CD4-positive, alpha-beta T cell treated with Interleukin-17A for 4 hours (primary cell): ENCODE measurements at places on chromosomes 7 and 10.

GRCh38 chr10:107163076-107163855 lies 1.2 kb downstream of the SORCS1 start:
- no peak for DNase-seq

DNA sequence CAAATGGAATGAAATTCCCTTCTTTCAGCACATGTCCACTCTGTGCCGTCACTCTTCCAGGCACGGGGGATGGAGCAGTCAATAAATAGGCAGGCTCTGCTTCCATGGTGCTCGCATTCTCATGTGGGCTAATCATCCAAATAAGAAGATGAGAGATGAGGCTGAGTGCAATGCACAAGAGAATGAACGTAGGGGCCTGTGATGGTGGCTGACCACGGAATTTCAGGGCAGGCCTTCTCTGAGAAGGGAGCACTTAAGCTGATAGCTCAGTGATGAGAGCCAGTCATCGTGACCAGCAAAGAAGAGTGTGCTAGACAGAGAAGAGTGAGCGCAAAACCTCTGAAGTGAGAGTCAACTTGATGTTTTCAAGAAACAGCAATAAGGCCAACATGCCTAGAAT lies 47.9 kb downstream of the TAF3 start:
- DNase-seq = no peak

DNA sequence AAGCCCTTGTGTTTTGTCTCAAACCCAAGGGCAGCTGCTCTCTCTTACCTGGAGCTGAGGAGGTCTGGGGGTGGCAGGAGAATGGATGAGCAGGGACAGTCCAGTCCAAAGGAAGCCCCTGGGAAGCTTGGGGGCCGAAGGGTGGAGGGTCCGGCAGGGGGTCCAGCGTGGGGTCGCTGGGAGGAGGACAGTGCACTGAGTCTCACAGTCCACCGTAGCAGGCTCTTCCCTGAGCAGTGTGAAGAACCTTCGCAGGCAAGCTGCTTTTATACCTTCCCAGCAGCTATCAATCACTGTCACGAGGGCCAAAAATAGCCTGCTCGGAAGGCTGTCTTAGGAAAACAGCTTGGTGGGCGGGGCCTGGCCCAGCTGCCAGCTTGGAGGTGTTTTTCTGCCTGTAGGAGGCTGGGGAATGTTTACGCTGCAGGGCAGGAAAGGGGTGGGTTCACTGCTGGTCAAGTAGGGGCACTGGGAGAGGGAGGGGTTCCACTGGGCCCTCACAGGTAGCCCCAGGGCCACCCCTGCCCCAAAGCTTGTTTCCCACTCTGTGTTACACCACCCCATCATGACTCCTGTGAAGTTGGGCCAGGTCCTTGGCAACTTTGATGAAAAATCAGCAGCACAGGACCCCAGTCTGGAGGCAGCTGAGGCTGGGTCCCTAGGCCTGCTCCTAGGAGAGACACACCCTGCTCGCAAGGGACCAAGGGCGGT lies at the start of gene DEPP1:
Gene DEPP1 (minus strand): TSS at position 240 of the 711 bp plus-strand sequence. CDS start 779 bp downstream, outside the sequence.
- DNase-seq = peak; percentile 30

DNA sequence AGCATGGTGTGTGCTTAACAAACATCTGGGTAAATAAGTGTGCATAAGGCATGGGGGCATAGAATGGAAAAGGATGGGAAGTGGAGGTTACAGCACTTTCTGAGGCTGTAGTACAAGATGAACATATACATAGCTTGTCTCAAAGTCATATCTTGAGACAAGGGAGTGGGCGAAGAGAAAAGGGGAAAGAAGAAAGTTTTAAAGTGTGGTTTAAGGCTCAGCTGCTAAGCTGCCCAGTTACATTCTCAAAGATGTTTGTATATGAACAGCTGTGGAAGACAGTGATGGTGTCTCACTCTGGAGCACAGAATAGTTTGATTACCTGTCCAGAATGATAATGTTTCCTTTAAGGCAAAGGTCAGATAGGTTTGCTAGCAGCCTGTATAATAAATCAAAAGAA lies 61.9 kb upstream of the LANCL2 start:
- DNase-seq = no peak

- no peak for DNase-seq
Measured at GRCh38 chr7:116583653-116584052, 58.8 kb downstream of the CAV1 start.

DNA sequence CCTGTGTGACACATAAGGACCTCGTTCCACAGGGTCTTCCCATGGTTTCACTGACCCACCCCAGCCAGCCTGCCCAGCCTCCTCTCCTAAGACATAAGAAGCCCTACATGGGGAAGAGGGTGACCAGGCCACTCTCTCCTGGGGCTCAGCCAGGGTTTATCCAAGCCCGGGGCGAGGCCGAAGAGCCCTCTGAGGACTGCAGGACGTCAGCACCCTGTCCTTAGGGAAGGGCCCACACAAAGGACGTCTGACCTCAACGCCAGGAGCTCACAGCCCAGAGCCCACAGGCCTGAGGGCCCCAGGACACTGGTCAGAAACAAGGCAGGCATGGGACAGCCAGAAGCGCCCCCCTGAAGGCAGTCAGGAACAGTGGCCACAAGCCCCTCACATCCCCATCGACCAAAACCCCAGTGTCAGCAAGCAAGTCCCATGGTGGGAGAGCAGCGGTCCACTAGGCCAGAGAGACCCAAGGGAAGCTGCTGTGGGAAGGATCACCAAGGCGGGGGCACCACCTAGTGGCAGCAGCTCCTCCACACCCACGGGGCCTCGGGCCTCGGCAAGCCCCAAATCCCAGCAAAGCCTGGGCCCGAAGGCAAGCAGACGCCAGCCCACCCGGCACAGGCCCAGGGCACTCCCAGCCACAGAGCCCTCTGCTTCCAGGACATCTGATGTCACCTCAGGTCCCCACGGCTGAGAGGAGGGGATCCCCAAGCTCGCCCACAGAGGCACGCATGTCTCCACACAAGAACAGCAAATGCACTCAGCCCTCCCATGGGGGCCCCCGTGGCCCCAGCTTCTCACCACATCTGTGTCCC lies 23.4 kb downstream of the MAD1L1 start:
- peak; percentile 58 for DNase-seq

- no peak for DNase-seq
Measured at GRCh38 chr10:117327262-117327661, 48.0 kb downstream of the PDZD8 start.

DNA sequence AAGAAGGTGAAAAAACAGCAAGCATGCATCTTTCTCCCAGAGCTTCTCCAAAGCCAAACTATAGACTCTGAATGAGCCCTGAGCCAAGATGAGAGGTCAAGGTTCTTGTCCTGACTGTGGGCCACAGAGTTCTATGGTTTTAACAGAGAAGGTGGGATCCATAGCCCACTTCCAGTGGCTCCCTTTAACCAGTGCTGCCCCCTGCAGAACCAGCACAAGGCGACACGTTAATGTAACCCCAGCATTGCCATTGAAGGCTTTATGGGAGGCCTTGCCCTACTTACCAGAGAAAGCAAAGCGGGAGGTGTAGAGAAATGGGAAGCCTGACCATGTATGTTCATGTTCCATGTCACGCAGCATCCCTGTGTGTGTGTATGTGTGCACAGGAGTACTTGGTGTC lies 243.6 kb downstream of the PRPF18 start:
- DNase-seq = no peak

- DNase-seq = peak; percentile 47
Measured at GRCh38 chr10:84194424-84195043, at the start of gene CDHR1. CDHR1 (plus strand) TSS chr10:84194537; CDS start chr10:84194761, 224 bp downstream.

GRCh38 chr10:133268532-133268931 lies 8.1 kb downstream of the ADAM8 start:
- DNase-seq = no peak

DNA sequence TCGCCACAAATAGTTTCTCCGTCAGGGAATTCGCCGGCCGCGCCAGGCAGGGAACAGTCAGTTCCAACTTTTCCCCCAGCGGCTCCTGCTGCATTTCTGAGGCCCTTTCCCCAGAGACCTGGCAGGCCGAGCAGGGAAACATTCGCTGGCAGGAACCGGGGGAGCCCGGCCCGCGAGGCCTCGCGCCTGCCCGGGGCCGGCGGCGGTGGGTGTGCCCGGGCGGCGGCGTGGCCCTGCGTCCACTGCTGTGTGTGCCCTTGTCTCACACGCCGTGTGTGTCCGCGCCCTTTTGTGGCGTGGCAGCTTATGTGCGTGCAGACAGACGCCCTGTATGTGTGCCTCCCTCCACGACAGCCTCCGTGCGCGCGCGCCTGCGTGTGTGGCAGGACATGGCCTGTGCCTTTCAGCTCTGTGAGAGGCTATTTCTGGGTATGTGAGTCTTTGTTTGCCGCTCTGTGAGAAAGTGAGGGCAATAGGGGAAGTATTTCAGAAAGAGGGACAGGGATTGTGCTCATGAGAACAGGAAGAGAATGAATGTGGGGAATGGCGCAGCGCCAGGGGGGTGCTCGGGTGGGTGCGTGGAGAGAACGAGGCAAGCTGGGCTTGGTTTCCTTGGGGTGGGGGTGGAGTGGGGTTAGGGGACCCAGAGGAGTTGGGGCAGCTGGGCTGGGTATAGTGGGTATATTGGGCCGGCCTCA lies 689 bp upstream of the SMARCD3 start:
- DNase-seq = peak; percentile 46

DNA sequence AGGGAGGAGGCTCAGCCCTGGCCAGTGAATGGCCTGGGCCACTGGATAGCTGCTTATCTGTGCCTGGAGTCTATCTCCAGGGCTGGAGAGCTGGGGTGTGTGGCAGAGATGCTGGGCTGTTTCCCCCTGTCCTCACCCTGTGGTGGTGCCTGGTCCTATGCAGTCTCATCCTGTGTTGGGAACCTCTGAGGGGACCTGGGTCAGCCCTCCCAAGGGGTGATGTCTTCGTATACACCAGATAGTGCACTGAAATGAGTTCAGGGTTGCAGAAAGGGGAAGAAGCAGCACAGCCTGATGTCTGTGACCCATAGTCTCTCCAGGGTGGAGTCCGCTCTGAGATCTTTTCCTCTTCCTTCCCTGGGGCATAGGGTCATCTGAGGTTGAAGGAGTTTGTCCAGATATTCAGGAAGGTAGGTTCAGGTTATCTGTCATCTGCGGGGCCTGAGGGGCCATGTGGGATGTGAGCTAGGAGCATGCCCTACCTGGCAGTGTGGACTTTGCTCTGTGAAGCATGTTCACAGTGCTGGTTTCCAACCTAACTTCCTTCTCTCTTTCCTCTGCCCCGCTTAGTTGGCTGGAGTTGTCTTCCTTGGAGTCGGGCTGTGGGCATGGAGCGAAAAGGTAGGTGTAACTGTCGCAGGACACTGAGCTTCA lies 33.4 kb upstream of the SH2D4B start:
- DNase-seq = no peak

DNA sequence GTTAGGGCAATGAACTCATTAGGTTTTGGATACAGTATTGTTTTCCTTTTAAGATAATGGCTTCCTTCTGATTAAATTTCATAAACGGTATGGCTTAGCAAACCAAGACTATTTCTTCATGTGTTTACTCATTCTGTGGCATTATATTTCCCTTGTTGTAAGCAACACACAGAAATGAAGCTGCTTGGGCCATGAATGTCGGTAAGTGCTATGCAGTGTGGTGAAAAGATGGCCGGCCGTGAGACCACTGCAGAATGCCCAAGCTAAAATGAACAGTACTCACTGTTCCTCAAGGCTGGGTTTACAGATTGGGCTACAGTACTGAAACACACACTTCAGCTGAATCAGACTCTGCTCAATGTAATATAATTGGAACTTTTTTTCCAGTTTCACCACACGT lies 8.1 kb downstream of the APBB1IP start:
- no peak for DNase-seq

- DNase-seq = no peak
Measured at GRCh38 chr7:134813663-134814396, 34.4 kb downstream of the CALD1 start.

- DNase-seq = no peak
Measured at GRCh38 chr10:49112098-49112497, 3.2 kb downstream of the VSTM4 start.

DNA sequence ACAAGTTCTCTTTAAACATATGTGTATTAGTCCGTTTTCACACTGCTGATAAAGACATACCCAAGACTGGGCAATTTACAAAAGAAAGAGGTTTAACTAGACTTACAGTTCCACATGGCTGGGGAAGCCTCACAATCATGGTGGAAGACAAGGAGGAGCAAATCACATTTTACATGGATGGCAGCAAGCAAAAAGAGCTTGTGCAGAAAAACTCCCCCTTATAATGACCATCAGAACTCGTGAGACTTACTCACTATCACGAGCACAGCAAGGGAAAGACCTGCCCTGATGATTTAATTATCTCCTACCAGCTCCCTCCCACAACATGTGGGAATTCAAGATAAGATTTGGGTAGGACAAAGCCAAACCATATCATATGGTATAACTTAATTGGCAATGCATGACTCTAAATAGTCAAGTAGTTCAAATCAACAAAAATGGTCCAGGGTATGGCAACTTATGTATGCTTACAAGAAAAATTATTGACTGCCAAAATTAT lies 34.1 kb upstream of the TMEM243 start:
- DNase-seq = no peak

DNA sequence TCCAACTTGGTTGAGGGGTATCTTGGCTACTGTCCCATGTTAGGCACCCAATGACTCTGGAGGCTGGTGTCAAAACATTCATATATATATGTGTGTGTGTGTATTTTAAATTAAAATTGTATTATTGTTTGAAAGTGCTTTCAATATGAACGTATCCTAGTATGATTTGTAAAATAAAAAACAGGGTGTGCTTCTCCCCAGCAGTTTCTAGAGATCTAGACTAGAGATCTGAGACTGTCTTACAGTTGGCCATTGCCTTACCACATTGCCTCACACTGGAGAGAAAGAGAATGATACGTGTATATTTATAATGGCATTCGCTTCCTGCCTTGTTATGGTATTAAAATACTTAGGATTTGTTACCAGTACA lies 1.2 kb downstream of the BAG3 start:
- DNase-seq = peak; percentile 35

- DNase-seq = no peak
Measured at GRCh38 chr10:24299578-24300260, 90.8 kb downstream of the KIAA1217 start.

DNA sequence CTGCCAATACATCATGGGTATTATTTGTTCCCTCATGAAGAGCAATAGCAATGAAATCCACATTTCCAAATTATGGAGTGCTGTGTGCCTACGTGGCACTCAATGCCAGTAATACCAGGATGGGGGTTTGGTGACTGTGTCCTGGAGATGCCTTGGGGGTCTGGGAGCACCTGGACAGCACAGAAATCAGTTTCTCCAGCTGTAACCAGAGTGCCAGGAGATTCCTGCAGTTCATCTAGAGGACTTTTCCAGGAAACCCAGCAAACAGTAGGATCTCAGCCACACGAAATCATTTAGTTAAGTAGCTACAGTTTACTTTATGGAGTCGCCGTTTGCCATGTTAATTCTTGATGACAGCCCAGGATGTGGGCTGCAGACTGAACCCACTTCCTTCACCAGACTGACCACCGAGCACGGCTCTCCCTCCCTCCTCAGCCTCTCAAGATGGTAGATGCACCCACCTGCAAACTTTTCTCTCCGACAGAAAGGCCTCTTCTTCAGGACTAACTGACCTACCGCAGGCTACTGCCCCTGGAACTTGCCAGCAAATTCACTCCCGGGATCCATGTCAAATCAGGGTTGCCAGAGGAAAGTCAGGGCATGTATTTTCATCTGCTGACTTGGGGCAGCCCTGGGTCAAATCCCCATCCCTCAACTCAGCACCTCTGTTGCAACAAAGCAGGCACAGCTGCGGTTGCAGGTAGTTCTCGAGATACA lies 30.3 kb downstream of the MKI67 start:
- DNase-seq = no peak

GRCh38 chr10:131778385-131778784 lies 122.4 kb upstream of the PPP2R2D start:
- no peak for DNase-seq

GRCh38 chr7:157470017-157470322 lies 133.2 kb downstream of the DNAJB6 start:
- DNase-seq = no peak

GRCh38 chr7:10343108-10343507 lies 630.6 kb upstream of the PHF14 start:
- no peak for DNase-seq

GRCh38 chr7:118285358-118285757 lies 60.9 kb downstream of the ANKRD7 start:
- DNase-seq = no peak
